ENCODE measurements at places on chromosomes 1 and 21.
A peak's percentile ranks its signal among the peaks of the same experiment; 100 is the strongest.

- no peak for DNase-seq
Measured at GRCh38 chr1:87620807-87621206, 292.1 kb downstream of the LMO4 start.

DNA sequence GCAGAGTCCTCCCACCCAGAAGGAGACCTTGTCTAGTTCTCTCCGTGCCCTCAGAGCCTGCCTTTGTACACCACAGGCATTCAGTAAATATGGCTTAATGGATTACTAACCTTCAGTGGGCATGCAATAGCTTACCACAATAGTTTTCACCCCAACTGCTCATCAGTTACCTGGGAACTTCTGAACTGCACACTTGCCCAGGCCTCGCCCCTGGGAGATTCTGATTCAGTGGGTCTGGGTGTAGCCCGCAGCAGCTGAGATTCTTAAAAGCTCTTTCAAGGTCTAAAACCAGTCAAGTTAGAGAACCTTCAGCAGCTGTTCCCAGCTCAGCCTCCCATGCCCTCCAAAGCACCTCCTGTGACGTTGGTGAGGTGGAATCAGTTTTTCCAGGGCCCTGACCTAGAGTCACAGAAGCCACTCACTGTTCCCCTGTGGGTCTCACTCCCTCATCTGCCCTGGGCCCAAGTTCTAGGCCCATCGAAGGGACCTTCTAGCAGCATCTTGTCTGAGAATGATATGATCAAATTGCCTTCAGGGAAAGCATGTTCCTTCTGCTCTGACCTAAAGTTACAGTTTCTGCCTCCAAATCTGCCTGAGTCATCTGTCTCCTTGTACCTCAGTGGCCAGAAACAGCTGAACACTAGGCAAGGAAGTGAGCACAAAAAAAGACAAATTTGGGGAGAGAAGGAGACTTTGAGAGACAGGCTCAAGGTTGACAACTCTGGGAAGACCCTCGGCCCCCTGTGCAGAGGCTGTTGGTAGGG, 10.8 kb downstream of the ASAP3 start:
- no peak for DNase-seq

DNA sequence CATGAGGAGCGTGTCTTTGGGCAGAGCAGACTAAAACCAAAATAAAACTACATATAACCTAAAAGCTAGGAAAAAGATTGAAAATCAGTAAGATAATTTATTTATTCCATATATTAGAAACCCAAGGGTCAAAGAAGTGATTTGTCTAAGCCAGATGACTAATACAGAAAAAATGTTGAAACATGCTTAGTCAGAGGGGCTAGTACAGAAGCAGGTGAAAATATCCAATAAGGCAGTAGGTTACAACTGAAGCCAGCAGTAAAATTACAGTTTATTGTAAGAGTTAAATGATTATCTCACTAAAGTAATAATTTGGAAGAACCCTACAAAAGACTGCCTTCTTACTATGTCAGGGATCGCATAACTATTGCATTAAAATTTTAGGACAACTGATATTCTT, 1190.9 kb upstream of the PRMT6 start:
- DNase-seq, result no peak

- DNase-seq, result peak; percentile 65
Measured at GRCh38 chr1:26744075-26744959, 43.4 kb upstream of the PIGV start.

DNA sequence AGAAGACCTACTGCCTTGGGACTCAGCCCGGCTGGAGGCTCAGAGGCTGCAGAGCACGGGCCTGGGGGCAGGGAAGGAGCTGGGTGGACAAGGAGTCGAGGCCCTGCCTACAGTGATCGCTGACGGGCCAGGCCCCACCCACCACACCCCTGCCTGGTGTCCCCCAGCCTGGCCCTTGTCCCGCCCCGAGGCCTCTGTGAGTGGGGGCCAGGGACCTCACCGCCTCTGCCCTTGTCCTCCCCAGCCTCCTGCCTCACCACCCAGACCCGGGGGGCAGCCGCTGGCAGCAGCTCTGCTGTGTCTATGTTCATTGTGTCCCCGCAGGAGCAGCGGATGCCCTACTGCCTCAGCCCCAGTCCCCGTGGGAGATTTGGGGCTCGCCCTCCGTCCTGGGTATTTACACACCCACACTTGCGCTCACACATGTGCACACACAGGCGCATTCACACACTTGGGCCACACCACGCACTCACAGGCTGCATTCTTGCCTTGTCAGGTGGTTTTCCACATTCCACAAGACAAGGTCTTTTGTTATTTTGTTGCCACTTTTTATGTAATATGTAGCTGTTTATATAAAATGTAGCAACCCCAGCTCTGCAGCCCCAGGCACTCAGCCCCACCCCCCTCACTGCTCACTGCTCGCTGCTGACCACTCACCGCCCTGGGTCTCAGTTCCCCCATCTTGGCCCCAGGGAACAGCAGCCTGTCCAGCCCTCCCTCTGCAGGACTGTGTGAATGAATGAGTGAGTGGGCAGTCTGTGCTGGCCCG, 7.3 kb downstream of the PFKL start:
- no peak for DNase-seq

GRCh38 chr1:151367658-151368392, 4.7 kb downstream of the SELENBP1 start:
- no peak for DNase-seq
